Mesenteric fat pad (tissue), 1 donor: ENCODE measurements at places on chromosomes 11 and 22. TPM values are rescaled to one million over a fixed set of nuclear protein-coding genes. Genes with fewer than 3 reads are reported as not detected.

DNA sequence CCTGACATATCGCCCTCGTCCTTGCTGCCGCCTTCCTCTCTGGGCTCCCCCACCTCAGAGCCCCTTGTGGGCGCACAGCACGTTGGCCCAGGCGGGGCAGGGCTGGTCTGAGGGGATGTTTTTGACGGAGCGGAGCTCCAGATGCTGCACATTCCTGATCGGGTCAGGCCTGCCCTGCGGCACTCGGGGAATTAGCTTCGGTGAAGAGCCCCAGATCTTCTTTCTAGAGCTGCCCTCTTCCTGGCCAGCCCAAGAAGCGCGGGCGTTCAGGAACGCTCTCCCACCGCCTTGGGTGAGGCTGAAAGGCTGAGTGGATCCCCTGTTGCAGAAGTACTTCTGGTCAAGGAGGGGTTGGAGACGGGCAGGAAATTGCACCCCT is 12.1 kb downstream of the YPEL4 start:
- DNase-seq: no peak

DNA sequence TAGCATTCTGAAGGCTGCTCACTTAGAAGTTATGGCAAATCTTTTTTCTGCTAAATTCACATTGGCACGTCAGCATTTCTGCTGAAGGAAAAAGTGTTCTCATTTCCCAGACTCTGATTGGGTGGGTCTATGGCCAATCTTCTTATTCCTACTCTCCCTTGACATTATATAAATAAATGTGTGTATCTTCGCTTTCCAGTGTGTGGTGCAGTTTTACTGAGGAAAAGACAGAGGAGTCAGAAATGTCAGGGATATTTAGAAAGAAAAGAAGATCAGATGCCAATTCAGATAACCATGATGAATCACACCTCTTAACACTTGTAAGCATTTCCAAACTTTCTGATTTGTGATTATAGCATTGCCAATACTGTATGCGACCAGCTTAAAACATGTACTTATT is 3.2 kb upstream of the BDNF start:
- DNase-seq: no peak

DNA sequence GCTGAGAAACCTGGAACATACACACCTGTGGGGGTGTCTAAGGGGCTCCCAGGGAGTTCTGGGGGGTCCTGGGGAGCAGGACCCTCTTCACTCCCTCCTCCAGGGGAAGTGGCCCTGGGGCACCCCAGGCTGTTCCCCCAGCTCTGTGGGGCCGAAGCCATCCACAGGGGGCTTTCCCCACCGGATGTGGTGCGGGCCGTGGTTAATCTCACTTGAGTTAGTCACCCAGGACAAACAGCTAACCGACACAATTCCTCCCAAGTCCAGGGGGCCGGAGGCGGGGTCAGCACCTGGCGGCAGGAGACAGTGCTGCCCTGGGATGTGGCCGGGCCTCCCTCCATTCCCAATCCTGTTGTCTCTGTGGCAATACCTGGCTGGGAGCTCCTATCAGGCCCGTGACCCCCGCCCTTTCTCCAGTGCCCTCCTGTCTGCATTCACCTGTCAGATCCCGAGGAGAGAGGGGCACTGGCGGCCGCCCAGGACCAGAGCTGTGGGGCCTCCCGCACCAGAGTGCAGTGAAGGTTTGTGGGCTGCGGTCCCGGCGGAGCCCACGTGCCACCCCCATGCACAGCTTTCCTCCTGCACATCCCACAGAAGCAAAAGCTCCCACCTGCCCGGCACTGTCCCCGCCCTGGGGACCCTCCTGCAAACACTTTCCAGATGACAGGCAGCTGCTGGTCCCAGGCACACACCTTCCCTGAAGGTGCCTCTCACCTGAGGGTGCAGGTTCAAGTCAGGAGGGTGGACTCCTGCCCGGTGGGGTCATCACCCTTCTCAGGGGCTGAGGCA is 5.2 kb upstream of the MUC5AC start:
- DNase-seq: peak; percentile 64

The OR5B21 gene
- not detected for total RNA-seq
